ENCODE measurements at places on chromosomes 3 and 15.

- DNase-seq, result no peak
Observed at GRCh38 chr15:77201665-77202064, 130.8 kb upstream of the TSPAN3 start.

GRCh38 chr3:133412183-133413132 is 12.6 kb downstream of the BFSP2 start:
- DNase-seq, result no peak

- no peak for DNase-seq
Observed at GRCh38 chr3:195872800-195873199, 35.6 kb downstream of the TNK2 start.

GRCh38 chr3:72317491-72317890 is 530.8 kb downstream of the SHQ1 start:
- no peak for DNase-seq

- no peak for DNase-seq
Observed at GRCh38 chr15:46386356-46386755, 751.5 kb downstream of the SQOR start.

GRCh38 chr3:18758047-18758704 is 333.0 kb upstream of the SATB1 start:
- no peak for DNase-seq
